Activated naive CD4-positive, alpha-beta T cell (primary cell): ENCODE measurements at places on chromosomes 11 and 22.

DNA sequence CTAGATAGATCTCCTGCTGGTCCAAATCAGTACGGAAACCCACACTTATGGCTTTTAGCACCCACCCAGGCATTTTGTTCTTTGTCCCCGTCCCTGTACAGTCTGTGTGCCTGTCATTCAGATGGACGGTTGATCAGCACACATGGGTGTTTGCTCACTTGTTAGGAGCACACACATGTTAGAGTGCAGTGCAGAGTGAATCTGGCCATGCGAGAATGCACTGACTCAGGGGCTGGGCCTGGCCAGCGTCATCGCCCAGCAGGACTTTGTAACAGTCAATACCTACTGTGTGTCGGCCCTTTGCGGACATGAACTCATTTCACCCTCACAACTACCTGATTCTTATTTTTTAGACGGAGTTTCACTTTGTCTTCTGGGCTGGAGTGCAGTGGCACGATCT lies 3.4 kb downstream of the RPS6KA4 start:
- DNase-seq: no peak

DNA sequence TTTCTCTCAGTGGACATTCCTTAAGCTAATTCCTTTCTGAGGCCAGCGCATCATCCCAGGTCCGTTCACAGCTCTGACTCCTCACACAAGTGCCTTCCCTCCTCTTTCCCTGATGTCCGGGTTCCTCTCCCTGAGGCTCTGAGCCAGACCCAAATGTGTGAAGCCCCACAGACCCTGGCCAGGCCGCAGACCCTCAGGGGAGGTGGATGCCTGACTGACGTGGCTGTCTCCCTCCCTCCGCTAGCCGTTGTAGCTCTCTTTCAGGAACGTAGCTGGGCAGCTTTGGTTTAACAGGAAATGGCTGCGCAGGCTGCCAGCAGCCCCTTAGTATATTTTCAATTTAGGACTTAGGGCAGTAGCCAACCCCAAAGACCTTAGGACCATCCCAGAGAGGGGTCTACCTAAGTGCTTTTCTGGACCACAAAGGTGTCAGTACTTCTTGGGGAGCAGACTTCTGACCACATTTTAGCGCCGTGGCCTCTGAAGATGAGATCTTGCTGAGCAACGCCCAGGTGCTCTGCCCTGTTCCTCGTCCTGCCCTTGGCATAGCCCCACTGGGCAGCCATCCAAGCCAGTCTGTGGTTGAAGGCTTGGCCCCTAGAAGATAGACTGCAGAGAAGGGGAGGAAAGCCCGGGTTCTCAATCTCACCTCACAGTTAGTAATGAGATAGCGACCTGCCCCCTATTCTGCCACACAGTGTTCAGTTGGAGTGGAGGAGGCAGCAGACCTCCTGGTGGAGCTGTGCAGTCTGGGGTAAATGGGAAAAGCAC lies 27.0 kb downstream of the MYBPC3 start:
- no peak for DNase-seq

- no peak for DNase-seq
Measured at GRCh38 chr11:130131961-130132850, 27.4 kb upstream of the ST14 start.

GRCh38 chr22:46251816-46252380 lies 1.8 kb upstream of the CDPF1 start:
- DNase-seq: no peak

DNA sequence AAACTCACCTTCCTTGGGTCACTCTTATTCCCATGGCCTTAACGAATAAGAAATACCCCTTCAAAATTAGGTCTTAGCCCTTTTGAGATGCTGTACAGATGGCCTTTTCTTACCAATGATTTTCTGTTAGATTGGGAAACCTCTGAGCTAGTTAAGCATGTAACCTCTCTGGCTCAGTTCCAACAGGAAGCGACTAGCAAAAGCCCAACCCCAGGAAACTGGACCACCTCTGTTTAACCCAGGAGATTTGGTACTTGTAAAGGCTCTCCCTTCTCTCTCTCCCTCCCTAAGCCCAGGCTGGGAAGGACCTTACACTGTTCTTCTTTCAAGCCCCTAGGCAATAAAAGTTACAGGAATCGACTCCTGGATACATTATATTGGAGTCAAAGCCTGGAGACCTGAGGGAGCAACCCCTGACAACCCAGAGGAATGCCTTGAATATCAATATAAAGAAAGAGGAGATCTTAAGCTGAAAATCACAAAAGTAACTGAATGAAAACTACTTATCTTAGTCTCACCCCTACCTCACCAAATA lies 11.7 kb downstream of the APIP start:
- DNase-seq: no peak

DNA sequence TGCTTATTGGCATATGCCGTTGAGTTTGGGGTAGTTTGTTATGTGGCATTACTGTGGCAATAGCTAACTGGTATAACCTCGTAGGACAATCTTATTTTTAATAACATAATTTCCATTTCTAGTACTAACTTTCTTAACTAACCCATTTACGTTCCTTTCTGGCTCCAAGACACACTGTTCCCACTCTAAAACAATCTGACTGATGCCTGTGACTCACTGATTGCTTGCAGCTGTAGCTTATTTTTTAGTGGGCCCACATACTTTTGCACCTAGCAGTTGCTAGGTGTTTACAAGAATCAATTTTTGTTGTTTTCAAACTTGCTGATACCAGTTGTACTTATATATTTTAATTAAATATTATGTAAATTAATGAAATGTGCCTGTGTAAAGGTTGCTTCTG lies 52.2 kb downstream of the FAT3 start:
- no peak for DNase-seq

DNA sequence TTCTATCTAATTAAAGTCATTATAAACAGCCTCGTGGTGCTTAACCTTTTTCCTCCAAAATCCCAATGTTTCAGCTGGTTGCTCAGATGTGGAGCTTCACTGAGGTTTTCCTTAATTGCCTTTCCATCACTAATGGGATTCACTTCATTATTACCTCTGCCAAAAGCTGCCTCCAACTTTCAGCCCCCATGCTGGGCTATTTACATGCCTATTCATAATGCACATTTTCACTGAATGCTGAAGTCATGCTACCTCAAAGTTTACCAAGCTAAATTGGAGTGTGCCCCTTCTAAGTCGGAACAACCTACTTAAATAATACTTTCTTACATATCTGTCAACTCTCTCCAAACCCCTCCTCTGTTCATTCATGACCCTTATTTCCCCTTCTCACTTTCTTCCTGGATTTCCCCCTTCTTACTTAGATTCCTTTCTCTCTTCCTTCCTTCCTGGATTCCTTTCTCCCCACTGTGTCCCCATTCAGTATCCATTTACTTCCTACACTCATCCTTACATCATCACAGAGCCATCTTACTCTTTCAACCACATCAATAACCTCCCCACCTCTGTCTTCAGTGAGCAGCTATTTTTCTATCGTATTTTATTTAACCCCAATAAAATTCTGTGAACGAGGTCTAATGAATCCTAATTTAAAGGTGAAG lies 887.3 kb upstream of the TENM4 start:
- no peak for DNase-seq

DNA sequence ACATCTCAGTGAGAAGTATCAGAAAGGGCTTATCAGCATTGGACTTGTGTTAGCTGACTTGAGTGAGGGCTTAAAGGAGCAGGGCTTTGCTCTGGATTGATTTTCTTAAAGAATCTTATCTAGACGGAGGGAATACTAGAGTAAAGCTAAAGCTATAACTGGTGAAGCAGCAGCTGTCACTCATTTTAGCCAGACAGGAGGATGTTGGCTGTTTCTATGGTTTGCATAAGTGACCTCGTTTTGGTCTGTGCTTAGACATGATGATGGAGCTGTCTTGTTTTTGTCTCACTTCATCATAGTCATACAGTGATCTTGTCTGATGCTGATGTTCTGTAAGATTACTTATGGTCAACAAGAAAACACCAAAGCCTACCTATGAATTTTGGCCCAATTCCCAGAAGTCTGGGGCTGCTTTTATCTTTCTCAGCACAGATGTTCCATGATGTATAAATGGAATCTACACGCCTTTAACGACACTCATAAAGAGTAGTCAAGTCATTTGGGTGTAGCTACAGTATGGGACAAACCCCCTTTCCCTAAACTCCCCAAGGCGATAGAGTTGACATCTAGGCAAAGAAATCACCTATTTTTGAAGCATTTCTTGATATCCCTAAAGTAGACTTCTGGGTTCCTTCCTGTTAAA lies 77.5 kb upstream of the UCP3 start:
- no peak for DNase-seq

DNA sequence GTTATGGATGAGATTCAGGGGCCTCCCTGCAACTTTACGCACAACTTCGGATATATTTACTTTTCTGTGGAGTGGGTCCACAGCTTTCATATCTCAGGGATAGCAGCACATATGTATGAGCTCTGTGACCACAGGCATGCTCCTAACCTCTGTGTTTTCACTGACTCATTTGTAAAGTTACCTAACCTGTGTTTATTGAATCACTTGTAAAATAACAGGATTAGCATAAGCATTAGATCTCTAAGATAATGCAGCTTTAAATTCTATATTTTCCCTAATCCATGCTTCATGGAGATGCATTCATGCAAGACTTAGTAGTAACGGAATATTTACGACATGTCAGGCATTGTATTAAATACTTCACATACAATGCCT lies 47.9 kb upstream of the DDI1 start:
- DNase-seq: no peak

- no peak for DNase-seq
Measured at GRCh38 chr11:1073261-1073724, 1.4 kb upstream of the MUC2 start.

GRCh38 chr22:22691055-22691454 lies 46.6 kb downstream of the GGTLC2 start:
- no peak for DNase-seq

DNA sequence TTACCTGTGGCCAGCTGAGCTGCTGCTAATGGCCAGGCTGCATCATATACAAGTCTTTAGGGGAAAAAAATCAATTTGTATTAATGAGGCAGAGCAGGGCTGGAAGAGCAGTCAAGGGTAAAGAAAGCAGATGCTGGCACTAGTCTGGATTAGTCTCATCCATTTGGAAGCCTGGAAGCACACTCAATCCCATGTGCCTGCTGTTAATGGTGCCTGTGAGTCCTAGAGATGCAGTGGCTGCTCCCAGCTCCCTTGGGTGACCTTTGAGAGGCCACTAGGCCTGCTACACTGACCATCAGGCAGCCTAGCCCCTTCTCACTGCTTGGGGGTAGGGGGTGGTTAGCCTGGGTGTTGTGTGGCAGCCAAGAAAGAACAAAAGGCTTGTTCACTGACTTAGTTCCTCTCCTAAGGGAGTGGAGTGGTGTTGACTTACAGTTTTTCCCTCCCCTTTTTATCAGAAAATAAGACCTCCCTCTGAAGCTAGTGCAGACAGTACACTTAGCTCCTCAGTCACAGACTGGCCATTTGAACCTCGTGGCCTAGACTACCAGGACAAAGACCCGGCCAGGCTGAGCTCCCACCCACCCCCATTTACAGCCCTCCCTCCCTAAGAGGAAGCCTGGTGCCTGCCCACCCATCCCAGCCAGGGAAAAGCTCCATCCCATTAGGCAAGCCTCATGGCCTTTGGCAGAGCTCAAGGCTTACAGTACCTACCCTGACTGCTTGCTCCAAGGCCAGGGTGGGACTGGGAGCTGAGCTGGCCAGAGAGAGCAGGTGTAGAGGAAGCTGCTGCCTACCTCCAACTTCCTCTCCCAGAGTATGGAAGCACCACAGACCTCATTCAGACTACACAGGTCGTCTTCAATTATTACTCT lies 7.8 kb downstream of the PIK3IP1 start:
- DNase-seq: no peak

DNA sequence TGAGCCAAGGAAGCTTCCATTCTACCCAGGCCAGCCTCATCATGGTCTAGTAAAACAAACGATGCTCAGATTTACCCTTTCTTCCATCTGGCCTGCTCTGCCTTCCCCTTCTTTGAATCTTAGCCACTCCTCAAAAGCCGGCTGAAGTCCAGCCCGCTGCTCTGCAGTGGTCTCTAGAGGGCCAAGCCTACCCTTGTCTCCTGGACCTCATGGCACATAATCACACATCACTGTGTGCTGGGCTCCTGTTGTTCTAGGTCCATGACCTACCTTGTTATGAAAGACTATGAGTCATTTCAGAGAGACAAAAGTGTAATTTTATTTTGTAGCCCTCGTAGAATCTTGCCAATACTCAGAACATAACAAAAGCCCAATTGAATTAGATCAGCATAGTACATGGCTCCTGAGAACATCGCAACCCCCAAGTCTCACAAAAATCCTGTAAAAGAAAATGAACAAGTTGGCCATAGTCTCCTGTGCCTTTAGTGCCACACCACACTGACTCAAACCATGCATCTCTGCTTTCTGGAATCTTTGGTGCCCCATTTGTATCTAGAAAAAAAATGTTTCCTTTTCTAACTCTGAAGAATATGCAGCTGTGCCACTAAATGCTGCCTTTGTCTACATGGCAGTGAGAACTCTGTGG lies 192.7 kb downstream of the OPCML start:
- DNase-seq: no peak

- no peak for DNase-seq
Measured at GRCh38 chr22:44024288-44024921, at the start of gene PARVB. Gene PARVB (plus strand): TSS chr22:44024302. CDS start chr22:44024340, 38 bp downstream.
